ENCODE measurements at places on chromosomes 7 and 10.

GRCh38 chr10:127523476-127523875 is 25.6 kb upstream of the NPS start:
- DNase-seq, result no peak

DNA sequence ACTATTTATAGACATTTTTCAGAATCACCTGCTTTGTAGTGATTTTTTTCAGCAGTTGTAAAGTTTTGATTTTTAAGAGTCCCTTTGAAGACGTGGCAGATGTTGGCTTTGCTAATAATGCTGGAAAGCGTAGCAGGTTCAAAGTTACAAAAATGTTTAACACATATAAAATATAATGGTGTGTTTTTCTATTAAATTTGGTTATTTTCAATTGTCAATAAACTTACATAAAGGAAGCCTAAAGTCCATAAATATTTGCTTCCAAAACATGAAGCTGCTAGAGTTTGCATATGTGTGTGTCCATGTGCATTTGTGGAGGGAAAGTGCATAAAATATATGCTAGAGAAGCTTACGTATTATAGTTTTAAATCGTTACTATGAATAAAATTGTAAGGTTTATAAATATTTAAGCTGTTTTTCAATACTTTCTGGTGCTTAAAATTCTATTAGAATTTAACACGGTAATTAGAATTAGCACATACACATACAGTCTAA is 3.7 kb downstream of the MEOX2 start:
- DNase-seq, result no peak

DNA sequence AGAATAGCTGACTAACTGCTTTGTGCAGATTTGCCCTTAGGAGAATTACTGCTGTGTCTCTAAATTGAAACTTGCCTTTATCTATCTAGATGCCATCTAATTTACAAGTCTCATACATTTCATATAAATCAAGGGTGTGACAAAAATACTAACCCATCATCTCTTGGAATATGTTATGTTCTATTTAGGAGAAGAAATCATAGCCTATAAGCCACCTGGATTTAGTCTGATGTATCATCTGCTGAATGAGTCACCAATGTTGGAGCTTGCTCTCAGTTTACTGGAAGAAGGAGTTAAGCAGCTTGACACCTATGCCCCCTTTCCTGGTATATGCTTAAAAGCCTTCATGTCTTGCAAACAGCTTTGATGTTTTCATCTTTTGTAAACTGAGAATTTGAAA is 43.5 kb downstream of the NUP205 start:
- DNase-seq, result no peak

DNA sequence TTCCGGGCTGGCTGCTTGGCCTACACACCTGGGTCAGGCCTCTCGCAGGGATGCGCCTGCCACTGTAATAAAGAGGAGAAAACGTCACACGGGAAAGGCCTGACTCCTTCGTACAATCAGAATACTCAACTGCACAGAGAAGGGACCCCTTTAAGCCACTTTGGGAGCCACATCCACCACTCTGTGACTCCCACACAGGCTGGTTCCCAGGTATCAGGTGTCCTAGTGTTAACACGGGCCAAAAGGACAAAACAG is 5.8 kb upstream of the ZNF736 start:
- no peak for DNase-seq

DNA sequence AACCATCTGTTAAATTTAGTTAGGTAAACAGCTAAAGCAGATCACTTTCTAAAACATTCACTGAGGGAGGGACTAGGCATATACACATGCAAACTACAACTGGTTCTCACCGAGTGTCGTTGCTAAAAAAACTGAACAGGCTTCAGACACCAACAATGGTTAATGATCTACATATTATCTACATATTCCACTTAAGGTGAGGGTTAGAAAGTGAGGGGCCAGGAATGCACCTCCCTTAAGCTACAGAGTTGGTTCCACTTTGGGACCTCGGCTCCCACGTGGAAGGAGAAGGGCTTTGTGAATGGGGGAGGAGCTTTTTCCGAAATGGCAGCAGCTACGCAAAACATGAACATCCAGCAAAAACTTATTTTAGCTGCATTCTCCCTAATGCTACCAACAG is 5.8 kb downstream of the CTBP2 start:
- DNase-seq, result no peak

GRCh38 chr7:137135654-137136350 is 207.7 kb downstream of the PTN start:
- no peak for DNase-seq

DNA sequence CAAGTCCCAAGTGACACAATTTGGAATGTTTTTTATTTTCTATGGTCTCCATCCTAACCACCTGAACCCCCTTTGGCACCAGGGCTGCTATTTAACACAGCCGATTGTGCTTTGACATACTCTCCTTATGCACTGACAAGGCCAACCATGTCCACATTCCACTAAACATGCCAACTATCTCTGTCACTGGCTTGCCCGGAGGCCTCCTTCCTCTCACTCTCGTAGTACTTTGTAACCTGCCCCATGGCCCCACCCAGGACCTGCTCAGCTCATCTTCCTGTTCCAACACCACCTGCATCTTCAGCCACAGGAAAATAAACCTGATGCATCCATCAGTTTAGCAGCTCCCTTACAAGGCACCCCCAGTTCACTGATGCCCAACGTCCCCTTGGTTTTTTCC is 63.1 kb downstream of the GPAM start:
- DNase-seq, result no peak

DNA sequence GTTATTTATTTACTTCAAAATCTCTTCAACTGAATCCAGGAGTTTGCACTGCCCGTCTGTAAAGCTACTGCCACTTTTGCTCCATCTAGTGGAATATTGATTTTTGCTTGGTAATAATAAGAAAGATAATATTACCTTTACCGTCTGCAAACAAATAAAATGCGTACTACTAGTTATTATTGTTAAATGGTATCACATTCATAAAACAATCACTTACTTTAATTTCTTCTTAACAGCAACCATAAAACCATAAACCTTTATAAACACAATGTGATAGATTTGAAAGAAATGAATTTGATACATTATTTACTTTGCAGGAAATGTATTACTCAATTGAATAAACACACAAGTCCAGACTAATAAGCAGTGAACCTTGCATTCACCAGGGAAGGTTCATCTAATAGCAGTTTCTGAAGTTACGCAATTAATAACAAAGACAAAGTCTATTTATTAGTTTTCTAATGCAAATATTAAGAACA is 6.4 kb downstream of the AGMO start:
- no peak for DNase-seq

GRCh38 chr10:76973091-76974016 is 664.3 kb downstream of the KCNMA1 start:
- no peak for DNase-seq

DNA sequence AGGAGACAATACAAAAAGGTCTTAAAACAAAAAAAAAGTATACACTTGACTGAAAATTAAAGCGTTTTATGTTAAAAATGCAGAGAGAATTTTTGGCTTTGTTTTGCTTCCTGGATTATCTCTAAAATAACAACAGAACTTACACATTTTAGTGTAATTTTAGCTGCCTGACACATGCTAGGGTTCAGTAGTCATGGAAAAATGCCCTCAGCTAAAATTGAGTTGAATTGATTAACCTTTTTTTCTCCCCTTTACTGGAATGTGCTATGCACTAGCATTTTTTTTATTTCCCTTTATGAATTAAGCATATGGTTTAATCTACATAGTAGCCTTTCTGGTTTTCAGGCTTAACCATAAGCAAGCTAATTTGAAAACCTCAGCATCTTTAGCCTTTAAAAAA is 89.9 kb downstream of the ZNF277 start:
- no peak for DNase-seq

DNA sequence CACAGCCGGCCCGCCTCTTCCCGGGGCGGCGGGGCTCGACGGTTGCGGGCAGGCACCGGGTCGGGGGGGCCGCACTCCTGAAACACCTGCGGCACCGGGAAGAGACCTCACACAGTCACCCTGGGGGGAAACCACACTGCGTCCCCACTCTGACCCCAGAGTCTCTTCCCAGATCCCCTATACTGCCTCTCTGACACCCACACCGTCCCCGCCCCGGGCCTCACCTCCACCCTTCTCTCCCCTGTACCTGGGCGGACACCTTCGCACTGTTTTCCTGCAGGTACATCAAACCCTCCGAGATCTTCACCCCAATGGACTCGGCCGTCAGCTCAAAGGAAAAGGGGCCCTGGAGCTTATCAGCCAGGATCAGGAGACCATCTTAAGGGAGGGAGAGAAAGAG is 3.4 kb upstream of the GAL3ST4 start:
- no peak for DNase-seq

GRCh38 chr10:29757551-29758297 is 123.0 kb upstream of the SVIL start:
- no peak for DNase-seq

GRCh38 chr10:133194151-133194550 is 34.1 kb downstream of the KNDC1 start:
- no peak for DNase-seq

DNA sequence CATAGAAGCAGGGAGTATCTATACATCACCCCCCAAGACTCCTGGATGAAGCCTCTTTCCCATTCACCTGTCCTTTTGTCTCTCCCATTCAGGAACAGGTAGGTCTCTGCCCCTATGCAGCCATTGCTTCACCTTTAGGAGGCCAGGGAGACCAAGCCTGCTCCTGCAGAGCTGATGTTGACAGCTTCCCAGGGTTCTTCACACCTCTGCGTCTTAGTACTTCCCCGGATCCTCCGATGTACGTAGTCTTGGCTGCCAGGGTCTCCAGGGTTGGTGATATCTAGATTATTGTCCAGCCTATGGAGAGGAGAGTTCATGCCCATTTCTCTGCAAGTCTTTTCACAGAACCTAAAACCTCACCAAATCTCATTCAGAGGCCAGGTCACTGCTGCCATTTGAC is 365.7 kb upstream of the KLF6 start:
- DNase-seq, result no peak

DNA sequence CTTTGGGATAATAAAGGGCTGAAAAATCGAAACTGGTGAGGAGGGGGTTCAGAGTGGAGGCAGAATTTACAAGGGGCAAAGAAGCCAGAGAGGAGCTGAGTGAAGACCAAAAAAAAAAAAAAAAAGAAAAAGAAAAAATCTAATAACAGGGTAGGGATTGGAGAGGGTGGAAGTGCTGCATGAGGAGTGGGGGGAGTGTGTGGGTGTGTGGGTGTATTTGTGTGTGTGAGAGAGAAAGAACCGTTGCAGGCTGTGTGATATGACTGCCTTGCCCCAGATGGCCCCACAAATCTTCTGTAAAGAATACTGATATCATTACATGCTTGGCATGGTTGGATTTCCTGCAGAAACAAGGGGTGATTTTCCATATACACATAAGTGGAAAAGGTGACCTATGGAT is 207.8 kb upstream of the IMMP2L start:
- DNase-seq, result no peak

- DNase-seq, result no peak
Measured at GRCh38 chr7:145779140-145779539, 337.5 kb upstream of the CNTNAP2 start.

DNA sequence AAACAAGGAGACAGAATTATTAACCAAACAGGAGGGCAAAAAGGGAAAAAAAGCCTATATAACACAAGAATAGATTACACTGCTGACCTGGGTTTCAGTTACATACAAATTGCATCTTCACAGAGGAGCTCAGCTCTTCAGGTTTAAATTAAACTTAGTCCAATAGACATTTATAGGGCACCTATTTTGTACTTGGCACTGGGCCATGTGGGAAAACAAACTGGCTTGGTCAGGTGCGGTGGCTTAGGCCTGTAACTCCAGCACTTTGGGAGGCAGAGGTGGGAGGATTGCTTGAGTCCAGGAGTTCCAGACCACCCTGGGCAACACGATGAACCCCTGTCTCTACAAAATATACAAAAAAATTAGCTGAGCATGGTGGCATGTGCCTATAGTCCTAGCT is 62.3 kb upstream of the CCDC6 start:
- no peak for DNase-seq

- DNase-seq, result no peak
Measured at GRCh38 chr10:109259293-109259692, 664.0 kb downstream of the XPNPEP1 start.

GRCh38 chr7:155144371-155144770 is 74.2 kb downstream of the HTR5A start:
- DNase-seq, result no peak
